EH (cell line): ENCODE measurements at places on chromosomes 4 and X.
A peak's percentile ranks its signal among the peaks of the same experiment; 100 is the strongest.

- DNase-seq: no peak
These were observed 63.1 kb downstream of the TSC22D3 start for GRCh38 chrX:107712231-107713202.

DNA sequence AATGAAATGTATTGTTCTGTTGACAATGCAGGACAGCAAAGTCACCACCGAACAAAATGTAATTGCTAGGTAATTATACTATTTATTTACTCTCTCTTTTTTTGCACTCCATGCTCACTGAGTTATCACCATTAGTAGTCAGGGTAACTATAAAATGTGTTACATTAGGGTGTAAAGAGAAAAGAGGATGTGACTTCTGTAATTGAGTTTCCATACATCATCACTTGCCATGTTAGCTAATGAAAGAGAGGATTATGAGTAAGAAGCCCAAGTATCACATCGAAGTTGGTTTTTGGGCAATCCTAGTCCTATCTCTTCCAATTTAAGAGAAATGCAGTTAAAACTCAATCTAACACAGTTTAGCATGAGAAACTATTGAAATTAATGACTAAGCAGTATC is 7.6 kb downstream of the ZXDA start:
- no peak for DNase-seq

GRCh38 chrX:107398115-107398514 is 51.3 kb upstream of the FRMPD3 start:
- DNase-seq: no peak

DNA sequence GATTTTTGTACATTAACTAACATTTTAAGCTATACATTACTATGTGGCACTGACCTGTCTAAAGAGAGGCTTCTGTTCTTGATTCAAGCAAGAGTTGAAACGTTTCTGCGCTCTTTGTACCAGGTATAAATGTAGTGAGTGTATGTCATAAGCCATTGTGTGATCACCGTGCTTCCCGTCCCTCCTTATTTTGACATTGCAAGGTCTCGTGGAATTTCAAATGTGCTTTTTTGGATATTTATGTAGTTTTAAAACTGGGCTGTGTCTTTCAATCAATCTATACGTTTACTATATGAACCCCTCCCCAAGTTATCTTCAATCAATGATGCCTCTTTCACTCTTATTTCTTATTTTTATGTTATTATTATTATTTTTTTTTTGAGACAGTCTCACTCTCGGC is at the start of gene KLHL15:
KLHL15 (minus strand) TSS at position 101 of the 400 bp plus-strand sequence. CDS start 20,493 bp downstream, outside the sequence.
- DNase-seq: no peak

DNA sequence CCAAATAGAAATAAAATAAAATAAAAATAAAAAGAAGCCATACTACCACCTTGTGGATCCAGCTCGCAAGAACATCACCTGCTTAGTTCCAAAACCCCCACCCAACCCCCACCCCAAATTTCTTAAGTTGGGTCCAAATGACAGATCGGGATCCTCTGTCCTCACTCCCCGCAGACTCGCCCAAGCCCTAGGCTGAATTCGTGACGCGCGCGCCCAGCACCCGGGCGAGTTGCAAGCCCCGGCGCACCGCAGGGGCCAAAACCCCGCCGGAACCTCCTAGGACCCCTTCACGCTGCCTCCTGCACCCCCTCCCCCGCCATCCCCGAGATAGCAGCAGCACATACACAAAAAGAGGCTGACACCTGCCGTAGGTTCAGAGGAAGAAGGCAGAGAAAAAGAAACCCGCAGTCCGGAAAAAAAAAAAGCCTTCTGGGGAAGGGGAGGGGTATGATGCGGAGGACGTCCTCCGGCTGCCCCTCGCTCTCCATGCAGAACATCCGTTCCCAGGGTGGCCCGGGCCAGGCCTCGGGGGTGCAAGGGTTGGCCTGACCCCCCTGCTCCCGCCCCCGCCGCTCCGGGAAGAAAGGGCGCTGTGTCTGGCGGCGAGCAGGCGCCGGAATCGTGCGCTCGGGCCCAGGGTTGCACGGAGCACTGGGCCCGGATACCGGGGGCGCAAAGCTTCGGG is 2.6 kb downstream of the NLGN4X start:
- no peak for DNase-seq

DNA sequence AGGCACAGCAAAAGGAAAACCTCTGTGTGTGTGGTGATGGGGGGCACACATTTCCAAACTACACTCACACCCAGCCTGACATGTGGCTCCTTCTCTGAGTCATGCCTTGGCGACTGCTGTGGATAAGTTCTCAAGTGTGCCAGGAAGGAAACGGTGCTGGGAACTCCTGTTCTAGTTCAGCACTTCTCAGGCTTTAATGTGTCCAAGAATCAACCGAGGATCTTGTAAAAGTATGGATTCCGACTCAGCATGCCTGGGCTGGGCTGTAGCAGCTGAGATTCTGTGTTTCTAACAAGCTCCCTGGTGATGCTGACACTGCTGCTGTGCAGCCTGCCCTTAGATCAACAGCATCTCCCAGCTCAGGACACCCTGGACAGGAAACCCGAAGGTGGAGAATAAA is 20.2 kb downstream of the CLNK start:
- peak; percentile 76 for DNase-seq

DNA sequence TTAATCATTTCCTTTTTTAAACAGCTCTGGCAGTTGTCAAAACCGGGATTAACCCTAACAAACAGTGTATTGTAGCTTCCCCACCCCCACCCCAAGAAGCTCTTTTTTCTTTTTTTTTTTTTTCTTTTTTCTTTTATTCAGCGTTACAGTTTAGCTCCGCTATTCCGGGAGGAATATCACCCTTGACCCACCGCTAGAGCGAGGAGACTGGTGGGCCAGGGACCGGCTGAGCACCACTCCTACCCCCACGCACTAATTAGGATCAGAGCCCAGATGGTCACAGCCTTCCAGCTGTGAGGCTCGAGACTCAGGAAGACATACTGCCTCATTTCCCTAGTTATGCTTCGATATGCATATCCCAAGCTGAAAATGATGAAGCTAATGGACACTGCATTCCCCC is 2.0 kb downstream of the PARM1 start:
- DNase-seq: no peak

DNA sequence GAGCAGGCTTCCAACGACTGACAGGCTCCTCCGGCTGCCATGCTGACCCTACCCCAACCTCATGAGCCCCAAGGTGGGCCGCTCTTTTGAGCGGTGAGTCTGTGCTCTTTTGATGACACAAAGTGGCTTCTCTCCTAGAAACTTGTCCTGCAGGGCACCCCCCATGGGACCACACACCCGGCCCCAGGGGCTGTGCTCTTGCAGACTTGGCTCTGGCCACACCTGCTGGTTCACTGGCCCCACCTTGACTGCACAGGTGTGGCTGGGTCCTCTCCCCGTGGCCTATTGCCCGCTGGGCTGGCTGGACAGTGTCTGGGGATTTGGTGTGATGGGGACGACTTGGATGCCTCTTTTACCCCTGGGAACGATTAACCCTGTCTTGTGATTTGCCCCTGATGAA is 1.5 kb upstream of the CPZ start:
- DNase-seq: no peak

GRCh38 chr4:124641715-124642381 is 70.7 kb downstream of the ANKRD50 start:
- peak; percentile 80 for DNase-seq

DNA sequence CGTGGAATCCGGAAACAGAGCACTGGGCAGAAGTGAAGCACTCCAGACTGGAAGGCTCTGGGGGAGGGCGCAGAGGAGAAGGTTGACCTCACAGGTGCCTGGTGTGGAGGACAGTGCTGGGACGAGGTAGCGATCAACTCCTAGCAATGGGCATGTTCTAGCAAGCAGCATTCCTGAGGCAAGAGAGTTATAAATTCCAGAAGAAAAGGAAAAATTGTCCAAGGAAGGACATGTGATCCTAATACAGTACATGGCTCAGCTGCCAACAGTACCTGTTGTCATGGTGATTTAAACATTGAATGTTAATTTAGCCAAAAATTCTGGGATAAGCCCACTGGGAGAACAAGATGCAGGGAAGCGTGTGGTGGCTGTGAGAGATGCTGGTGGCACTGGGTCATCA is 8.2 kb downstream of the ARHGAP4 start:
- no peak for DNase-seq

GRCh38 chr4:119024102-119024501 is 111.5 kb upstream of the MYOZ2 start:
- DNase-seq: no peak

- DNase-seq: no peak
These were observed 135.8 kb downstream of the CDS1 start for GRCh38 chr4:84718699-84719098.

DNA sequence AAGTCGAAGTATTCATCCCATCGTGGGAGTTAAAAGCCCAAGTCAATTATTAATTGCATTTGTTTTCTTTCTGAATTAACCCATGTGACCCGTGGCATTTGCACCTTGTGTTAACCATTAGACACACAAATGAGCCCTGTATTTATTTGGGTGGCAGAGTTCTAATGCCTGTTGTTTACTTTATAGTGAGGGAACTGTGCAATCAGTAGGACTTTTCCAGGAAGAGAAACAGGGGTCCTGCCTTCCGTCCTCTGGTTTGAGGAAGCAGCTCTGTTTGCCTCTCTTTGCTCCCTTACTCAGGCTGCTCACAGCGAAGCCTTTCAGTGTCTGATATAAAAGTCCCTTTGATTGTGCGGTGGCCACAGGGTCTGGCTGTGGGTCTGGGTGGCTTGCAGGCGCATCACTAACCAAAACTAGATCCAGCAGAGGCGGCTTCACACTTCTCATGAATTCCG is 263.6 kb downstream of the PTTG2 start:
- no peak for DNase-seq

GRCh38 chr4:6501171-6501570 is 28.8 kb upstream of the PPP2R2C start:
- DNase-seq: no peak

GRCh38 chr4:188032583-188032982 is 37.0 kb downstream of the ZFP42 start:
- DNase-seq: no peak

DNA sequence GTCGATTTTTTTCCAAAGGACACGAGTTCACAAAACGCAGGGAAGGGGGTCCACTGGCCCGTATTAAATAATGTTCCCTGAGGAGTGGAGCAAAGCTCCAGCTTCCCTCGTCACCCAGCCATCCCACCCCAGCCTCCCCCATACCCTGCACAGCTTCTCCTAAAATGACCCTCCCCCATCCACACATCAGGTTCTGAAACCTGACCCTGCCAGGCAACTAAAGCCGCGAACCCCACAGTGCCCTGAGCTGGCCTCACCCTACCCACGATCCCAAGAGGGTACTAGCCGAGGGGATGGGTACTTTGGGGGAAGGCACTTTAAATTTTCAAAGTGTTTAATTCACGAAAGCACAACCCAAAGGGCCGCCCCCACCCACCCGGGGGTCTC is 634 bp downstream of the APOO start:
- DNase-seq: no peak

DNA sequence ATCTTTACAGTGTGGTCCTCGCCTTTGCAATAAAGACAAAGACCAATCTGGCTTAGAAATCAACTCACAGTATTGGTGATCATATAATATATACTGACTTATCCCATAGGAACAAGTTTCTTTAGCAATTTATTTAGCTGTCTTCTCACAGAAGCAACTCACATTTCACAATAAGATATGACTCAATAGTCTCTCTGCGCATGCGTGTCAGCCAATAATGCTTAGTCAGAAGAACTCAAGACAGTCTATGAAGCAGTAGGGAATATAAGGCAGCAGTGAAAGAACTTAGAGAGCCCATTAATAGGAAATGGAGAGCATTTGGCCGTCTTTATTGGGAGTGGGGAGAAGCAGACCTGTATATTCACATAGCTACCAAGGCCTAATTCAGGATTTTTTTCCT is 216.7 kb downstream of the IL13RA2 start:
- peak; percentile 47 for DNase-seq

GRCh38 chrX:56803850-56804681 is 75.0 kb downstream of the NBDY start:
- no peak for DNase-seq
